ENCODE measurements at places on chromosomes 1 and 21.
A peak's percentile ranks its signal among the peaks of the same experiment; 100 is the strongest.

GRCh38 chr21:15729346-15729673, 472 bp upstream of the USP25 start:
- DNase-seq, result no peak

DNA sequence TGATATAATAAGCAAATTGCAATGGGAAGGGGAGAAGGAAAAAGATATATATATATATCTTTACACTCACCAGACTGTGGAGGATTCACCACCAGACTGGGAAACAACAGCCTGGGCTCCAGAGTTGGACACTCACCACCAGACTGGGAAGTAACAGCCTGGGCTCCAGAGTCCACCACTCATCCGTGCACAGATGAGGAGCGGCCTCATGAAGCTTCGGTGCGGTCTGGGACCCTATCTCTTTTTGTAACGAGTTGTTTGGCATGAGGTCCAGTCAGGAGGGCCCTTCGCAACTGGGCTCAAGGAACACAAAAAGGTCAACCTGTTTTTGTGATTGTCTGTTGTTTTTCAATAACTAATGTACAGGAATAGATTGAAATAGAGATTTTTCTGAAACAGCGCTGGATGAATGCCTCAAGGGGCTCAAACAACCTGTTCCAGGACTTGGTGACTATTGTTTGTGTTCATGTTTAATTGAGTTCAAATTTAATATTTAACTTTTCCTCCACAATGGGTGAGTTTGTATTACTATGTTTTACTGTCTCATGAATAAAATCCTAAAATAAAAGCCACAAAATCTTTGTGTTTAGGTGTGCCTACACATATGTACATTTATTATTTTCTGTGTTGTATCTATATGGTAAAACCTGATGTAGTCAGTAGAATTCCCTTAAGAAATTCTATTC, 40.1 kb downstream of the S100A10 start:
- no peak for DNase-seq

GRCh38 chr1:41353744-41354143, 7.5 kb upstream of the FOXO6 start:
- DNase-seq, result no peak

- no peak for DNase-seq
Measured at GRCh38 chr21:45601551-45601950, 42.0 kb upstream of the PCBP3 start.

- DNase-seq, result no peak
Measured at GRCh38 chr1:8494681-8495080, 176.8 kb downstream of the SLC45A1 start.

- DNase-seq, result no peak
Measured at GRCh38 chr21:15651172-15651571, 78.6 kb upstream of the USP25 start.

GRCh38 chr1:8562222-8562621, 244.3 kb downstream of the SLC45A1 start:
- no peak for DNase-seq

DNA sequence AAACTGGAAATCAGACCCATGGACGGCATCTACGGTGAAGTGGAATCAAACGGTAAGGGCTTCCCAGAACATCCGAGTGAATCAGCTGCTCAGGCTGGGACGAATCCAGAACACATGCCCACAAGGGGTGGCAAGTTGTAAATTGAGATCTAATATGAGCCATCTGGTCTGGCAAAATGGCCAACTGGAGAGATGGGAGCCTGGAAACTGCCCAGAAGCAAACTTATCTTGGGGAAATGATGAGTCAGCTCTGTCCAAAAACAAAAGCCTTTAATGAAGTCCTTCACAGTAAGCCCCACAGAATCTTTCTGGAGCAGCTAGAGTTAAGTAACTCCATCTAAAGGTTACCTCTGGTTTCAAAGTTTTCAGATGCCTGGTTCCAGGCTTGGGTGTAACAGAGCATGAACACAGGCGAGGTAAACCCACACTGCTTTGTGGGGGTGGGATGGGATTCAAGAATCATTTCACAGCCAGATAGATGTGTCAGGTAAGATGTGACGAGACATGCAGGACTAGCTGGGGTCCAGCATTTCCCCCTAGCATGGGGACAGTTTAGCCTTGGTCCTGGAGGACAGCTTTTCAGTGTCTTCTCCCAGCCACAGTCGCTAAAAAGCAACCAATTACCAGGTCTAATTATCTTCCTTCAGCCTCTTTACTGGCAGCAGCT, 10.5 kb upstream of the SRP9 start:
- peak; percentile 65 for DNase-seq

DNA sequence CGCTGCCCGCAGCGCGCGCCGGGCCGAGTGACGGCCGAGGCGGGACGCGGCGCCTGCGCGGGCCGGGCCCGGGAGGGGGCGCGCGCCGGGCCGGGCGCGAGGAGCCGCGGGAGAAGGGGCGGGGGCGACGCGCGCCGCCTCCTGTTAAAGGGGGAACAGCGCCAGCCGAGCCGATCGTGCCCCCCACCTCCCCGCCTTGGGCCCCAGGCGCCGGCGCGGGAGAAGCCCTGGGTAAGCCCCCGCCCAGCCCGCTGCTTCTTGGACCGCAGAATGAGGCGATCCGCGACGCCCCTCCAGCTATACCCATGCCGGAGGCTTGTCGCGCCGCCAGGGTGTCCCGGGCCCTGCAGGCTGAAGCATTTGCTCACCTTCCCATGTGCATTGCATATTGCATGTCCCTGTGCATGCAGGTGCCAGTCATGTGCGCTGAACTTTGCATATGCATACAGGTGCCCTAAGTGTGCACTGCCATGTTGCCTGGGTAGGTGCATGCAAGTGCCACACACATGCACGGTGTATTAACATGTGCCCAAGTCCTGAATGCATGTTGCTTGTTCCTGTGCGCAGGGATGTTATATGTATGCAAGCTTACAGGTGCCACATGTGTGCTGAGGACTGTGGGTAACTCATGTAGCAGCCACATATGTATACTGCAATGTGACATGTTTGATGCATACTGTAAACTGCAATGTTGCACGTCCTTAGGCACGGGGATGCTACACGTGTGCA, at the start of gene ADGRB2:
Gene ADGRB2 (minus strand): TSS at position 29 of the 729 bp plus-strand sequence. CDS start 7,119 bp downstream, outside the sequence.
- DNase-seq, result no peak

DNA sequence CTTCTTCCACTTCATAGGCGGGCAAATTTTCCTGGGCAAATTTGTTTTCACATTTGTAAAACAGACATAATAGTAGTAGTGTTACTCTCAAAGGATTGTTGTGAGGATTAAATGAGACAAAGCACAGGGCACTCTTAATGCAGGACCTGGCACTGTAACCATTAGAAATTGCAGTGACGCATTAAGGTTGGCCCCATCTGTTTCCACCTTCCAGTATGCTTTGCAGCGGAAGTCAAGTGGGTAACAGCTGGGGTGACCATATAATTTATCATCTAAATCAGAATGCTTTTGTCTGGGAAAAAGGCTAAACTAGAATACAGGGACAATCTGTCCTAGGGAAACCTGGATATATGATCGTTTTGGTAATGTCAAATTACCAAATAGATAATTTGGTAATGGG, 132.5 kb upstream of the CACHD1 start:
- no peak for DNase-seq

- no peak for DNase-seq
Measured at GRCh38 chr1:172997941-172998361, 52.8 kb downstream of the TNFSF18 start.

GRCh38 chr1:205585169-205585834, 46.5 kb downstream of the ELK4 start:
- no peak for DNase-seq

DNA sequence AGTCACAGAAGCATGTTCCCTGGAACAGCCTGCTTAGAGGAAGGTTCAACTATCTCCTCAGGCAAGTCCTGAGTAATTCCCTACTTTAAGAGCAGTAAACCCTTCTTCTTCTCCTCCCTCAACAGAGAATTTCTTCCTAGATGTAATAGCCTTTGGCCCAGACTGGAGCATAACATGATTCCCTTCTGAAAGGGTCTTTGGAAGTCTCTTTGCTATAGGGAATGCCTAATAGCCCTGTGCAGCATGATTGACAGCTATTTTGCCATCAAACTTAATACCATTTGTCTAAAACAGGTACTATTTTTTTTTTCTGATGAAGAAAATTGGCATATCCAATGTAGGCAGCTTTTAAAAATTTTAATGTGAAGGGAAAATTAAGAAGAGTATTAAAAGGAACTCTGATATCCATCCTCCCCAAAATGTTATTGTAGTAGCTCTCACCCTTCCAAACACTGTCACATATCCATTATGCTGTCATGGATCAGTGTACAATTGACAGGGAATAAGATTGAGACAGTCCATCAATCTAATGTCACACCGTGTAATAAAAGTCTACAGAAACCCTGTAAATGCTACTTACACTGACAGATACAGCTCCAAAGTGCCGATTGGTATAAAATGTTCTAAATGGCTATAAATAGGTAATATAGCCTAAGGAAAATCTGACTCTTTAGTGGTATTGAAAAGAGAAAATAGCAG, 884.6 kb downstream of the TTLL7 start:
- DNase-seq, result no peak

DNA sequence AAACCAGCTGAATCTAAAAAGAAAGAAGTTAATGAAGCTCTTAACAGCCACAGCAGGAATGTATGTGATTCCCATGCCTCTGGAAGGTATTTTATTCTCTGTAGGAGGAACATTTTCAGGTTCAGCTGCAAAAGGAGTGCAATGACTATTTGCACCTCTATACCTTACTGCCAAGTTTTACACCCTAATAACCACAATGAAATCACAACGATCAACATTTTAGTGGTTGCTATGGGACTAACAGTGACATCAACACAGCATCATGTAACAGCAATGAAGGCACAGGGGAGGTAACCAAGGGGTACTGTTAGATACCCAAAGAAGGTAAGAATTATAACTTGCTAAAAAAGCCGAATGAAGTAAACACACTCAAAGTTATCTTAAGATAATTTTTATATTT, 116.3 kb upstream of the HP1BP3 start:
- peak; percentile 9 for DNase-seq

DNA sequence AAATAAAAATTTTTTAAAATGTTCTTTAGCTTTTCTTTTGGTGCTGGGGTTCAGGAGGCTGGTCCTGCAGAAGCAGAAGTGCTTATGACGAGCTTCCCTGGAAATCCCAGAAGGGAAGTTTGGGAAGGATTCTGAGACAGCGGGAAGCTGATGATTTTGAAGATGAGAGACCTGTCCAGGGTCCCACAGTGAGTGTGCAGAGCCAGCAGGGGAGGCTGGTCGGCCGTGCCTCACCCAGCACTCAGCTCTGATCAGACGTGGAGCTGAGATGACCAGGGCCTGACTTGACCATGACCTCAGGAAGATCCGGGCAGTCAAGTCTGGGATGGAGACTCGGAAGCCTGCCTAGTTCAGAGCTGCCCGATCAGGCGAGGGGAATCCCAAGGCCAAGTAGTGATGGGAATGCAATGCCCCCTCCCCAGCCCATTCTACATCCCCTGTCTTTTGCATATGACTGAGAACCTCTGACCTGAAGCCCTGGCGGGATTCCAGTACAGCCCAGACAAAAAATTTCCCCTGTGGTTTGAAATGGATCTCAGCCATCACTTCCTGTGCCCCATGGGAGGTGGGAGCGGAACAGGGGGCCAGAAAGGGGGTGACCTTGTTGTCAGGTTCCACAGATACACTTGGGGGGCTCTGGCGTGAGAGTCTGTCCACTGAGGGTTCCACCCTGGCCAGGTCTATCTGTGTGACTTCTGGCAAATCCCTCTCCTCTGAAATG, 96.8 kb upstream of the RUNX3 start:
- DNase-seq, result no peak

- DNase-seq, result no peak
Measured at GRCh38 chr1:6464514-6464836, 1.5 kb downstream of the TNFRSF25 start.

- DNase-seq, result no peak
Measured at GRCh38 chr1:11027316-11027715, 14.9 kb downstream of the TARDBP start.

- DNase-seq, result peak; percentile 79
Measured at GRCh38 chr1:183029591-183030000, 6.4 kb downstream of the LAMC1 start.

GRCh38 chr1:162185314-162186025, 116.0 kb downstream of the NOS1AP start:
- no peak for DNase-seq

GRCh38 chr1:4562321-4562720, 92.1 kb upstream of the AJAP1 start:
- no peak for DNase-seq

DNA sequence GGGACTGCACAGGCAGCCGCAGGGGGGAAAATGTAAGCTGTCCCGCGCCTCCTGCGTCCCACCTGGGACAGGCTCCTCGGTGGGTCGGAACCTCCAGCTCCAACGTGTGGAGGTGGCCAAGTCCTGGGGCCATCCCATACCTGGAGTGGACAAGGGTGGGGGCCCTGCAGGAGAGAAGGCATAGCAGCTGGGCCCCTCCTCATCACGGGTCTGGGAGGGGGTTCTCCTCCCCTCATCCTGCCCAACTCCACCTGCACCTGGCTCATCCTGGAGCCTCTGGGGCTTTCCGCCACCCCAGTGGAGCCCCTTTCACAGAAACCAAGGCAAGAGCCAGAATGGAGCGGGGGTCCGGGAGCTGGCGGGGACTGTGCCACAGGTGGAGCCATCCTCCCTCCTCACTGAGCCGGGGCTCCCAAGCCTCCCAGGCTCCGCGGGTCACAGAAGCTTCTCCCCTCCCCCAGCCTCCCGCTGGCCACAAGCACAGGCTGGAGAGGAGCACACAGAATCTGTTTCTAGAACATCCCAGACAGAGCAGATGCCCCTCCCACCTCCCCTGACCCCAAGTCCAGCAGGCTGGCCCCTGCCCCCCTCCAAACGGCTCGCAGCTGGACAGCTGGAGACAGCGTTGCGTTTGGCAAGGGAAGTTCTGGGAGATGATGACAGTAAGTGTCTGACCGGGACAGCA, 65.8 kb downstream of the MEGF6 start:
- DNase-seq, result no peak

GRCh38 chr1:112794654-112795239, 79.6 kb upstream of the PPM1J start:
- no peak for DNase-seq

GRCh38 chr1:202890392-202890791, 1.4 kb upstream of the RABIF start:
- DNase-seq, result no peak

- no peak for DNase-seq
Measured at GRCh38 chr1:98232678-98233077, 311.8 kb upstream of the DPYD start.

Data from RWPE1 (cell line).